Stimulated activated CD4-positive, alpha-beta T cell treated with anti-CD3 and anti-CD28 coated beads, Interleukin-1b, Interleukin-23, amount 100 ng/mL, for 24 hours (primary cell): ENCODE measurements at places on chromosomes 2 and 18.

DNA sequence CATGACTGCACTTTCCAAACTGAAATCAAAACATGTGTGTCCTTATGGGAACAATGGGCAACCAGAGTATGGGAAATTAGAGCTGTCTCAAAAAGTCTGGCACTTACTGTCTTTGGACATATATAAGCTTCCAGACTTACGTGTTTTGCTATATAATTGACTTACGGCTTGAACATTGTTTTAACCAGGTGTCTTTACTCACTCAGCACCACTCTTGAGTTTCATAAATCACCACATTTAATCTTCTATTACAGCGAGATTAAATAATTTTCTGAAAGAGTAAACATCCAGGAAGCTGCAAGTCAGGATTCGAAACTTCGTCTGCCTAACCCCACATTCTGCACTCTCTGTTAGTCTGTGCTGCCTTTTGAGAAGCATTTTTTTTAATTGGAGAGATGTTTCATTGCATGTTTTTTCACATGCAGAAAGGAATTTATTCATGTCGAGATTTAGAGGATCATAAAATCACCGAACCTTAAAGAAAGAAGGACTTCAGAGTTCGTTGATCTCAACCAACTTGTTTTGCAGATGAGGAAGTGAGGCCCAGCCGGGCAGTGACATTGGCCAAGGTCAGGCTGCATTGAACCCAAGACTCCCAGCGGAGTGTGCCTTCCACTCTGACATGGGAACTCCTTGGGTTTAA, 137.3 kb downstream of the SETBP1 start:
- no peak for DNase-seq

- DNase-seq, result no peak
Observed at GRCh38 chr18:73714466-73714865, 433.2 kb downstream of the FBXO15 start.

- DNase-seq, result no peak
Observed at GRCh38 chr2:109030870-109031475, 42.0 kb upstream of the EDAR start.

DNA sequence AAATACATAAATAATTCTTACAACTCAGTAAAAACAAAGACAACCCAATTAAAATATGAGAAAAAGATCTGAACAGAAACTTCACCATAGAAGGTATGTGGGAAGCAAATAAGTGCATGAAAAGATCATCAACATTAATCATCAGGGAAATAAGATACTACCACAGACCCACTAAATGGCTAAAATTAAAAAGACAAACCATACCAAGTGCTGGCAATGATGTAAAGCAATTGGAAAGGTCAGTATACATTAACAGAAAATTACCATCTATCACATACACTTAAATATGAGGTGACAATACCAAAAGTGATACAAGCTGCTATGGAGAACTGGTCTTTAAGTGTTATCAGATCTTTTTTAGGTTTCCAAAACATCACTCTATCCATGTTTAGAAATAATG, 44.7 kb downstream of the TTR start:
- DNase-seq, result no peak

DNA sequence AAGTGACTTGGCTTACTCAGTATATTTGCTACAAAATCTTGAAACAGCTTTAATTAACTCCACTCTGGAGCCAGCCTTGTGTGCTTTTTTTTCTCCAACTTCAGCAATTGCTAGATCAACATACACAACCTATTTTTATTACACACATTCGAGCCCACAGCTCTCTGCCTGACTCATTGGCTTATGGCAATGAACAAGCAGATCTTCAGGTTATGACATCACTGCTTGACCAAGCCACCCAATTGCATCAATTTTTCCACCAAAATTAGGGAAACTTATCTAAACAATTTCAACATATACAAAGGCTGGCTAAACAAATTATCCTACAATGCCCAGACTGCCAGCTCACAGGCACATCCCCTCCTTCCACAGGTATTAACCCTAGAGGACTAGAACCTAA, 39.6 kb upstream of the PDK1 start:
- DNase-seq, result no peak

GRCh38 chr2:118856330-118856977, 9.0 kb upstream of the EN1 start:
- DNase-seq, result no peak

GRCh38 chr2:74387346-74387745, 7.2 kb upstream of the DCTN1 start:
- no peak for DNase-seq

DNA sequence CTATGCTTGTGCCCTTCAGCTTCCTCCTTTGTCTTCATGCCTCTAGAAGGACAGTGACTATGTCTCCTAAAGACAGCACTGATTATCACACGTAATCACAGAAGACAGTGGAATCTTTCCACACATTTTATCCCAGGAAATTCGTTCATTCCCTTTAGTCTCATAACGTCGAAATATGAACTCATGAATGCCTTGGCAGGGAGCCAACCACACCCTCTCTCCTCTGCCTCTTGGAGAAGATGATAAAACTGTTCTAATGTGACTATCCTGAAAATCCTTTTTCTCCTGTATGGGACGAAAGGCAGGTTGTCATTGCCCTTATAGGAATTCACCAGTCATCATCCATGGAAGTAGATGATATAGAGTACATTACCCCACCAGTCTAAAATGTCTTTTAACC, 726.6 kb upstream of the FANCL start:
- DNase-seq, result no peak

- no peak for DNase-seq
Observed at GRCh38 chr2:238696786-238697185, 151.1 kb upstream of the TWIST2 start.

DNA sequence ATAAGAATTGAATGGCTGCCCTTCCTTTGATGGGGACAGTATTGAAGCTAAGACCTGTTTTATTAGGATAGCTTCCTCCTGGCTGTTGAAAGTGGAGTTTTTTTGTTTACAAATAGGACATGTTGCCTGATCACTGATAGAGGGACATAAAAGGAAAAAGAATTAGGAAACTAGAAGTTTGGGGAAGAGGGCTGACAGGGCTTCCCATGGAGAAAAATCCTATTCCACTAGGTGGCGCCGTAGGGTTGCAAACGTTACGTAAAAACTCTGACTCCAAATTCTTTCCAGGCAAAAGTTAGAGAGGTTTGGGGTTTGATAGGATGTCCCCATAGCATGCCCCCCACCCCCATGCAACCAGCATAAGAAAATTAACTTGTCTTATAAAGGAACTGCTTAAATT, 11.1 kb upstream of the RBFA start:
- DNase-seq, result no peak

GRCh38 chr2:23158306-23158705, 226.7 kb upstream of the KLHL29 start:
- DNase-seq, result no peak

- DNase-seq, result no peak
Observed at GRCh38 chr2:176997074-176997791, 215.4 kb upstream of the HNRNPA3 start.

GRCh38 chr2:231883468-231883881, 42.7 kb downstream of the NPPC start:
- no peak for DNase-seq
